ENCODE measurements at places on chromosomes 3 and 15. TPM values are rescaled to one million over a fixed set of nuclear protein-coding genes. Genes with fewer than 3 reads are reported as not detected.

DNA sequence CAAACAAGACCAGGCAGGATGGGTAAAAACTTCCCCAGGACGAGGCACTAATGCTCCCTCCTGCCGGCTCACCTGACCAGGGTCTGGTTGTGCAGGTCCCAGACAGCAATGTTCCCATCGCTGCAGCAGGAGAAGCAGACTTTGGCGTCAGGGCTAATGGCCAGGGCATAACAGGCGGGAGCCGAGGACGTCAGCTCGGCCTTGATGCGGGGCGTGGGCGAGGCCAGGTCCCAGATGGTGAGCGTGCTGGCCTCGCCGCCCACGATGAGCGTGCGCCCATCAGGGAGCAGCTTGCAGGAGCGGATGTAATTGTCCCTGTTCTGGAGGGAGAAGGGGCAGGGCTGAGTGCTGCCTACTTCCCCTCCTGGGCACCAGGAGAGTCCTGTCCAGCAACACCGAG lies 43.4 kb downstream of the TLE3 start:
- H3K27ac ChIP-seq = no peak overlapping the region
- no peaks in the 10 kb centered on the region for H3K4me1 ChIP-seq
- H3K27me3 ChIP-seq = no peaks in the 10 kb centered on the region
- DNase-seq = no peak

GRCh38 chr3:64150623-64151207 lies 74.6 kb downstream of the PRICKLE2 start:
- no peak overlapping the region for H3K4me3 ChIP-seq
- DNase-seq = peak; percentile 81
- peaks cover 19% of the 10 kb centered on the region for H3K36me3 ChIP-seq
- peaks cover 11% of the 10 kb centered on the region for H3K4me1 ChIP-seq
- H3K27ac ChIP-seq = peak overlapping the region; percentile 80

IL1RAP gene
- total RNA-seq = 34.6 TPM

MOBP gene
- not detected for total RNA-seq

CCDC39 gene
- total RNA-seq = not detected

NGLY1 gene
- 33.4 TPM for total RNA-seq

DNA sequence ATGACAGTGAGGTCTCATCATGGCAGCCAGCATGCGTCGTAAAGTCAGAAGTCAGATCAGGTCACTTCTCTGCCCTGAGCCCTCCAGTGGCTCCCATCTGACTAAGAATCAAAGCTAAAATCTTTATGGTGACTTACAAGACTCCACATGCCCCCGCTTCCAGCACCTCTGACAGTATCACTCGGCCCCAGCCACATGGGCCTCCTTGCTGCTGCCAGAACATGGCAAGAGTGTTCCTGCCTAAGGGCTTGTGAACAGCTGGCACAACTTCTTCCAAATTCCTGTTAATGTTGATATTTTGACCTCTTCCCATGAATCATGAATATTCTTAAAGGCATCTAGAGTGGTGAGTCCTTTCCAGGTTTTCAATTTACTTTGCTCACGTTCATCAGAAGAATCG lies 20.5 kb downstream of the POLR2M start:
- H3K4me3 ChIP-seq = no peak overlapping the region
- H3K27ac ChIP-seq = no peak overlapping the region
- no peaks in the 10 kb centered on the region for H3K36me3 ChIP-seq
- DNase-seq = no peak
- peaks cover under 1% of the 10 kb centered on the region for H3K4me1 ChIP-seq

- DNase-seq = no peak
- no peaks in the 10 kb centered on the region for H3K27me3 ChIP-seq
- H3K36me3 ChIP-seq = peaks cover 11% of the 10 kb centered on the region
- no peak overlapping the region for H3K4me3 ChIP-seq
Measured at GRCh38 chr3:48273594-48274211, 32.8 kb downstream of the ZNF589 start.

GRCh38 chr3:54939557-54940300 lies 11.9 kb upstream of the LRTM1 start:
- no peaks in the 10 kb centered on the region for H3K27me3 ChIP-seq
- no peak overlapping the region for H3K4me3 ChIP-seq
- no peaks in the 10 kb centered on the region for H3K4me1 ChIP-seq
- DNase-seq = no peak
- H3K36me3 ChIP-seq = no peaks in the 10 kb centered on the region

All from upper lobe of right lung (tissue), 1 donor.